A549 treated with CpdA at 1 μM for 4 hours (cell line): ENCODE measurements at places on chromosomes 5 and 9. TPM values are rescaled to one million over a fixed set of nuclear protein-coding genes. Genes with fewer than 3 reads are reported as not detected.

The CNTNAP3B gene
- 14.9 to 18.0 TPM (median 16.3 TPM) in 5 replicates for total RNA-seq

The DCP2 gene
- total RNA-seq, result 8.5 to 12.4 TPM (median 10.9 TPM) in 5 replicates

The MAMDC2 gene
- total RNA-seq, result 0.17 to 0.38 TPM (median 0.25 TPM) in 5 replicates

The SCGB3A2 gene
- total RNA-seq, result not detected in 5 replicates

The LCN1 gene
- total RNA-seq, result not detected in 5 replicates

The SVEP1 gene
- total RNA-seq, result 1.3 to 1.9 TPM (median 1.5 TPM) in 5 replicates

The ADGRD2 gene
- 0.03 TPM in 1 of 5 replicates, not detected in the others for total RNA-seq

The SPATA6L gene
- total RNA-seq, result 1.6 to 2.6 TPM (median 2.0 TPM) in 5 replicates

The SMIM32 gene
- total RNA-seq, result not detected in 5 replicates

The MRPS2 gene
- 101 to 134 TPM (median 128 TPM) in 5 replicates for total RNA-seq

The TMEM174 gene
- not detected in 5 replicates for total RNA-seq

The HMHB1 gene
- not detected in 5 replicates for total RNA-seq

The MEF2C gene
- 0.06 to 0.07 TPM in 2 of 5 replicates, not detected in the others for total RNA-seq

The ANKRD33B gene
- total RNA-seq, result 10.0 to 11.2 TPM (median 10.9 TPM) in 5 replicates

The PDLIM4 gene
- total RNA-seq, result 0.26 to 0.43 TPM (median 0.35 TPM) in 4 of 5 replicates, not detected in the other

The PCDHB6 gene
- 0.89 to 1.2 TPM (median 1.1 TPM) in 5 replicates for total RNA-seq

The DDX4 gene
- 0.02 TPM in 1 of 5 replicates, not detected in the others for total RNA-seq
